ENCODE measurements at places on chromosomes 12 and 14.

DNA sequence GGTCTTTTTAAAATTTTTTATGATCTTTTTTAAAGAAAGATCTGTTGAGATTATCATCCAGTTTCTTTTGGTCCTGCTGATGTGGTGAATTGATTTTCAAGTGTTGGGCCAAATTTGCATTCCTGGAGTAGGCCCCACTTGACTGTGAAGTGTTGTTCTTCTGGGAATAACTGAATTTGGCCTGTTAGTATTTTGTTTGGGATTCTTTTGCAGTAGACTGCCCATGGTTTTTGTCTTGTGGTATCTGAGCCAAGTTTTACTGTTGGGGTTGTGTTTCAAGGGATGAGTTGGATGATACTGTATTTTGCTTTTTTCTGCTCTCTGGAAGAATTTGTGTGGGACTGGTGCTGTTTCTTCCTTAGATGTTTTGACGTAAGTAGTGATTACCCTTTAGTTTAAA lies 4.0 kb upstream of the SYCP3 start:
- H3K4me3 ChIP-seq = peak overlapping the region; percentile 40
- peak overlapping the region; percentile 96 for H3K27ac ChIP-seq
- no peak for DNase-seq
- H3K27me3 ChIP-seq = no peaks in the 10 kb centered on the region
- peaks cover 28% of the 10 kb centered on the region for H3K4me1 ChIP-seq
- peaks cover 77% of the 10 kb centered on the region for H3K36me3 ChIP-seq

GRCh38 chr12:48128800-48129199 lies 9.6 kb downstream of the PFKM start:
- peaks cover 68% of the 10 kb centered on the region for H3K36me3 ChIP-seq
- H3K27me3 ChIP-seq = no peaks in the 10 kb centered on the region
- H3K4me3 ChIP-seq = no peak overlapping the region
- H3K4me1 ChIP-seq = peaks cover 2% of the 10 kb centered on the region
- DNase-seq = no peak

DNA sequence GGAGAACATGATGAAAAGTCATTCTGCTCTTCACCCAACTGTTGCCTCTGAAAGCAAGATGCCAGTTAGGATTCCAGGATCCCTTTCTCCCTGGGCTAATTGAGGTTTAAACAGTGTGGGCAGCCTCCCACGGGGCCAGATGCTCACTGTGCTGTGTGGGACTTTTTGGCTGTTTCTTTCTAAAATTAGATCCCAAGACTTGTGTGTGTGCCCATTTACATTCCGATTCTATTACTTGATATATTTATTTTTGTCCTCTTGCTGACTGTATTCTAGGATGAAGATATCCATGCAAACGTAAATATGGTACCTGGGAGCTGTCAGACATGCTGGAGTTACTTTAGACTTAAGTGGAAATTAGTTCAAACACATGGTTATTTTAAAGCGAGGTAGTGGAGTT lies 6.2 kb downstream of the IFT43 start:
- no peak overlapping the region for H3K27ac ChIP-seq
- no peak for DNase-seq
- no peak overlapping the region for H3K4me3 ChIP-seq
- peaks cover 36% of the 10 kb centered on the region for H3K36me3 ChIP-seq

- H3K36me3 ChIP-seq = peaks cover 32% of the 10 kb centered on the region
- H3K27ac ChIP-seq = no peak overlapping the region
- DNase-seq = no peak
- no peak overlapping the region for H3K4me3 ChIP-seq
Measured at GRCh38 chr12:94603434-94604365, 46.7 kb downstream of the TMCC3 start.

DNA sequence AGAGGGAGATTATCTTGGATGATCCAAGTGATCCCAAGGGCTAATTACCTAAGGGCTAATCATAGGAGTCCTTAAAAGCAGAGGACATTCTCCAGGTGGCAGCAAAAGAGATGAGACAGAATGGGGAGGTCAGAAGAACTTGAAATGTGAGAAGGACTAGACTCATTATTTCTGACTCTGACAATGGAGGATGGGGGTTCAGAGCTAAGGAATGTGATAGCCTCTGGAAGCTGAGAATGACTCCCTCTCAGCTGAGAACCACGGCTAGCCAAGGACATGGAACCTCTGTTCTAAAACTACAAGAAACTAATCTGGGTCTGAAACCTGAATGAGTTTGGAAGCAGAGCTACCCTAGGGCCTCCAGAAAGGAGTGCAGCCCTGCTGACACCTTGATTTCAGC lies 35.6 kb upstream of the ANKS1B start:
- DNase-seq = no peak
- H3K4me3 ChIP-seq = no peak overlapping the region

- H3K4me3 ChIP-seq = no peak overlapping the region
- H3K27me3 ChIP-seq = peaks cover 14% of the 10 kb centered on the region
- H3K36me3 ChIP-seq = no peaks in the 10 kb centered on the region
- H3K4me1 ChIP-seq = no peaks in the 10 kb centered on the region
- H3K27ac ChIP-seq = no peak overlapping the region
Measured at GRCh38 chr14:103374121-103374520, 11.1 kb upstream of the MARK3 start.

DNA sequence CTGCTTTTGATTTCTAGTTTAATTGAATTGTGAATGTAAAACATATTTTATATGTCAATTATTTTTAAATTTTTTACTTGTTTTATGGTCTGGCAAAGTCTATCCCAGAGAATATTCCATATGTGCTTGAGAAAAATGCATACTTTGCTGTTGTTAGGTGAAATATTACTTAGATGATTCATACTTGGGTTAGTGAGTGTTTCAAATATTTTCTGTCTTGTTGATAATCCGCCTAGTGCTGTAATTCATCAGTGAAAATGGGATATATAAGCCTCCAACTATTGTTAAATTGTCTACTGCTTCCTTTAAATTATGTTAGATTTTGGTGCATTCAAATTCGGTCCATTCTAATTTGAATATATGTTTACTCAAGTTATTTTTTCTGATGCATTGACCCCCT lies 395.5 kb downstream of the LRFN5 start:
- no peaks in the 10 kb centered on the region for H3K4me1 ChIP-seq
- no peak overlapping the region for H3K27ac ChIP-seq
- no peak overlapping the region for H3K4me3 ChIP-seq
- no peaks in the 10 kb centered on the region for H3K36me3 ChIP-seq

DNA sequence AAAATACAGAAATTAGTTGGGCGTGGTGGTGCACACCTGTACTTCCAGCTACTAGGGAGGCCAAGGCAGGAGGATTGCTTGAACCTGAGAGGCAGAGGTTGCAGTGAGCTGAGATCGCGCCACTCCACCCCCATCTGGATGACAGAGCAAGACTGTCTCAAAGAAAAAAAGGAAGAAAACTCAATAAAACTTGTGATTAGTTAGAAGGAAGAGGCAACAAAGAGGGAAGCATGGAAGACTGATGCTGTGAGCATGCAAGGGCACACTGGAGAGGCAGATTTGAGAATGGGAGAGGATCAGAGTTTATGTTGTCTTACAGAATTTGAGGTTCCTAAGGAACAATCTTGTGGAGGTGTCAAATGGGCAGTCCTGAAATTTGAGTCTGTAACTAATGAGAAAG lies 2.8 kb upstream of the ZC2HC1C start:
- no peak overlapping the region for H3K27ac ChIP-seq
- H3K36me3 ChIP-seq = peaks cover 3% of the 10 kb centered on the region
- no peaks in the 10 kb centered on the region for H3K27me3 ChIP-seq

DNA sequence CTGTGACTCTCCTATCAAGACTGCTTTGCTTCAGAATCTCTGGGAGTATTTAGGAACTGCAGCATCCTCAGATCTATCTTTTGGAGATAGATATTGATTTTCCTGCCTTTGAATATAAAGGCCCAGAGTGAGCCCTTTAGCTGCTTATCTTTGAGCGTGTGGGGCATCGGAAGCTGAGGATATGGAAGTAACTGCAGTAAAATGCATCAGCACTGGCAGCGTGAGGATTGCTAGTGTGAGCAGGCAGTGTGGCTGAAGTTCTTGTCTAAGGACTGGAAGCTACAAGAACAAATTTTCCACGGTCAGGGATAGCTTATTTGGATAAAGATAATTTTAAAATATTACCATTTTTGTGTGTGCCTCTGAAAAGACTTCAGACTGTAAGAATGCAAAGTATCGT lies 474.7 kb downstream of the NPAS3 start:
- H3K4me1 ChIP-seq = peaks cover 5% of the 10 kb centered on the region
- no peak for DNase-seq
- H3K27me3 ChIP-seq = no peaks in the 10 kb centered on the region
- H3K36me3 ChIP-seq = no peaks in the 10 kb centered on the region
- no peak overlapping the region for H3K4me3 ChIP-seq
- H3K27ac ChIP-seq = no peak overlapping the region

DNA sequence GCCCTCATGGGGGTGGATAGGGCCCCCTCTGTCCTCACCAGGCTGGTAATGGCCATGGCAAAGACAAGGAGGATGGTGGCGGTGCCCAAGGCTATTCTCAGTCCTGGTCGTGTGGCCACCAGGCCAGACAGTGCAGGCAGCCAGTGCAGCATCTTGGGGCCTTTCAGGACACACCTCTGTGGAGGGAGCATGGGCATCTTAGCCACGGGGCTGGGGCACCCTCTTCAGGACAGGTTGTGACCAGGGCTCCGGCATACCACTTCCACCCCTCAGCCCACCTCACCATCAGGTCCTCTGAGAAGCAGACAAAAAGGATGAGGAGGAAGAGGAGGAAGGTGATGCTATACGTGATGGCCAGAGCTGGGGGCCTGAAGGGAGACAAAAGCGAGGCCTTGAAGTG lies 10.8 kb downstream of the ADCY4 start:
- H3K27me3 ChIP-seq = peaks cover 28% of the 10 kb centered on the region
- H3K27ac ChIP-seq = no peak overlapping the region
- no peak overlapping the region for H3K4me3 ChIP-seq
- peaks cover 1% of the 10 kb centered on the region for H3K4me1 ChIP-seq
- no peaks in the 10 kb centered on the region for H3K36me3 ChIP-seq
- DNase-seq = no peak

GRCh38 chr12:94491489-94491888 lies 31.8 kb upstream of the CEP83 start:
- no peaks in the 10 kb centered on the region for H3K27me3 ChIP-seq
- H3K36me3 ChIP-seq = no peaks in the 10 kb centered on the region
- no peak for DNase-seq

GRCh38 chr12:120259418-120260202 lies 5.9 kb downstream of the PXN start:
- DNase-seq = no peak
- H3K27me3 ChIP-seq = peaks cover 88% of the 10 kb centered on the region
- no peaks in the 10 kb centered on the region for H3K36me3 ChIP-seq
- H3K27ac ChIP-seq = no peak overlapping the region
- H3K4me1 ChIP-seq = peaks cover 21% of the 10 kb centered on the region

All from stimulated activated naive B cell treated with anti-CD40 and anti-IgM and Interleukin-4, amounts not matched to agents 10 μg/mL and 1 μg/mL and 100 μg/mL, for 72 hours (primary cell).